ENCODE measurements at places on chromosomes 5 and 9.

- no peak for DNase-seq
Observed at GRCh38 chr9:95447660-95448420, 68.9 kb downstream of the PTCH1 start.

- DNase-seq: no peak
Observed at GRCh38 chr9:130462685-130463540, 18.2 kb downstream of the ASS1 start.

DNA sequence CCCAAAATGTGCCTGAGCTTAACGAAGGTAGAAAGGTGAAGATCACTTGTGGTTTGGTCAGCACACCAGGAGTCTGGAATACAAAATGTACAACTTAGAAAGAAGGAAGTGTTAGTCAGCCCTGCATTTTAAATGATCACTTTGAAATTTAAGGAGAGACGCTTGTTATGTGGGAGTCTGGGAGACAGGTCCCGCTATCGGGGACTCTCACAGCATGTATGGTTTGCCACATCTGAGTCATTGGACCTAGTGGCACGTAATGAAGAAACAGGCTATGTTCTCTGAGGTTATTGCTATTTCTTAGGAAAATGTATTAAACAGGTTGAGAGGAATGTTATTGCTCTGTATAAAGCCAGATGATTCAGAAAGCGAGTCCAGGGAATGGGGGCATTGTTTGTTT is 2362.5 kb upstream of the WWC1 start:
- no peak for DNase-seq

GRCh38 chr5:72677447-72677846 is 139.0 kb upstream of the TNPO1 start:
- DNase-seq: no peak

DNA sequence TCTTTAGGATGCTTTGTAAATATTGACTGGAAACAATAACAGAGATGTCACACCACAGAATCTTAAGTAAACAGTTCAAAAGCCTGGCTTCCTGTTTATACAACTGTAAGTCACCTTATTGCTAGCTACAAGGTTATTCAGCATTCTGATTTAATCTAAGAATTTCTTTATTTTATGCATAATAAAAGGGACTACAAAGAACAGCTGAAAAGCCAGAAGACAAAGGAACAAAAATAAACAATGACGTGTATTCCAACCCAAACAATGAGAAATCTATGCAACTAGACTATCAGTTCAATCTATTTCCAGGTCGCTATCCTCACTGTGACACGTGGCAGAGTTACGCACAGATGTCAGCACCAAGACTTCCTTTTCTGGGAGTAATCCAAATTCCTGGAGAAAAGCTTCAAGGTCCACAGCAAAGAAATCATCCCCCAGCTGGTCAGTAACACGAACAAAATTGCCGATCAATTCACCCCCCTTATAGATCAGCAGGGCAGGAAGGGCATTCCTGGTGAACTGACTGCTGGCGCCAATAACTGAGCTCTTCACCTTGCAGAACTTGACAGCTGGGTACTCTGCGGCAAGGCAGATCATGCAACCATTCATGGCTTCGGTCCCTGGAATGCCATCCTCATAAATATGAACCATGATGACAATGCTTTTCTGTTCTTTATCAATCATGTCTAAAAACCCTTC is 8.4 kb downstream of the PDCL start:
- no peak for DNase-seq

DNA sequence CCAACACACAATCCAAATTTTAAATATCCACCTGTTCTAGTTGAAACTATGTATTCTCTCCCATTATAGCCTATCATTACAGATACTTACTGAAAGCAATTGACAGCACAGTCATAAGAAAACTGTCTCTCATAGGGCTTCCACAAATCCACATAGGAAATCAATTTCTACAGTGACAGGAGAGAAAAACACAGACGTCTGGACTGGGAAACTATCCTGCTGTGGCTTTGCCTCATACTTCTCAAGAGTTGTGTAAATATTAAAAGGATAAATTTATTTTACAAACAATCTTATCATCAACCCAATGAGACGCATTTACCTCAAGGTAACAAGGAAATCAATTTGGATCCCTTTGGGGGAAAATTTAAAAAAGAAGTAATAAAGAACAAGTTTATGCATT is 517.5 kb downstream of the EFNA5 start:
- DNase-seq: no peak
